ENCODE measurements at places on chromosomes 16 and 17.
A peak's percentile ranks its signal among the peaks of the same experiment; 100 is the strongest.

DNA sequence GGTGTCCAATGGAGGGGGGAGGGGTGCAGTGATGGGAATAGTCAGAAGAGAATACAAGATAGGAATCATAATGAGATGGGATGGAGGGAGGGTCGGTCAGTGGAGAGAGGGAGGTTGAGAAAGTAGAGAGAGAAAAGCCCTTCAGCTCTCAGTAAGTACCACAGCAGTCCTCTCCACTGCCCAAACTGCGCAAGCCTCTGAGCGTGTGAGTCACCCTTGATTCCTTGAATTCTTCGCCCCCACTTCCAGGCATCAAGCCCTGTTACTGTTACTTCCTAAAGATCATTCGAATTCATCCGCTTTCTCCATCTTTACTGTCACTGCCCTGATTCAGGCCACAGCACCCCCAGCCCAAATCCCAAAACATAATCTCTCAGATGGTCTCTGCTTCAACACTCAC, 2.5 kb downstream of the GUCY2D start:
- no peak for DNase-seq

DNA sequence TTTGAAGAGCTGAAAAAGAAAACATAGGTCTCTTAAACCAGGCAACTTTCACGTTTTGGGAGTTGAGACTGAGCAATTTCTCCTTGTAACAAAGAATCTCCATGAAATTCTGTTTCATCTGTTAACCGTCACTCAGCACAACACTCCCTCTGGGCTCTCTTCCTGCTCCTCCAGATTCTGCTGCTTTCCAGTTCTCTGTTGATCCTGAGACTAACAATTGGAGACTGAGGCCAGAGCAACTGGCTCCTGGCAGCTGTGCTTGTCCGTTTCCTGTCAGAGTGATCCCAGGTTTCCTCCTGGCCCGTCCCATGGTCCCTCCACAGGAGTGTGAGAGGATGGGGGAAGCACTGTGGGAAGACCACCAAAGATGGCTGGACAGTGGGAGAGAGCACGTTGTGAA, 32.5 kb downstream of the IST1 start:
- no peak for DNase-seq

DNA sequence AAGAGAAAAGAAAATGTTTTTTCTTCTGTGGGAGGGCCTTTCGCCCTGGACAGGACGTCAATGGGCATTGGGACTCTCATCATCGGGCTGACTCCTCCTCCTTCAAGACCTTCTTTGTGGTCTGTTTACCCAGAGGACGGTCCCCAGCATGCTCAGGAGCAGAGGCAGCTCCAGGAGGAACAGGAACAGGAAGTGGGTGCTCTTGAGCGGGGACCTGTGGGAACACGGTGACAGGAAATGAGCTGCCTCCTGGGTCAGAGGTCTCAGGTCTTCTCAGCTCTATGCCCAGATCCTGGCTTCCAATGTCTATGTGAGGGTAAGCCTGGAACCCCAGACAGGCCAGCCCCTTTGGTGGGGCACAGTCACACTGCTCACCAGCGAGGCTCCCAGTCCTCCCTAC, 12.2 kb downstream of the CD300LD start:
- no peak for DNase-seq

- no peak for DNase-seq
Measured at GRCh38 chr17:57852092-57852954, 2.5 kb upstream of the MRPS23 start.

DNA sequence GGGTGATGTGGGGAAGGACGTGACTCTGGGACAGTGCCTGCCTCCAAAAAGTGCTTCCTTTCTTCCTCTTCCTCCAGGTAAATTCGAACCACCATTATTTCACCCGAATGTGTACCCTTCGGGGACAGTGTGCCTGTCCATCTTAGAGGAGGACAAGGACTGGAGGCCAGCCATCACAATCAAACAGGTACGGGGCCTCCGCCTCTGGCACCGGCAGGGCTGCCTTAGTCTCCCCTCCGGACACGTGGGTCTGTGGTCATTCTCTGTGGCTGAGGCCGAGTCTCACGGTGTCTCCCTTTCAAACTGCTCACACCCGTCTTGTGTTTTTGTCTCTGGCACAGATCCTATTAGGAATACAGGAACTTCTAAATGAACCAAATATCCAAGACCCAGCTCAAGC, 10.7 kb downstream of the UBE2I start:
- DNase-seq, result no peak

DNA sequence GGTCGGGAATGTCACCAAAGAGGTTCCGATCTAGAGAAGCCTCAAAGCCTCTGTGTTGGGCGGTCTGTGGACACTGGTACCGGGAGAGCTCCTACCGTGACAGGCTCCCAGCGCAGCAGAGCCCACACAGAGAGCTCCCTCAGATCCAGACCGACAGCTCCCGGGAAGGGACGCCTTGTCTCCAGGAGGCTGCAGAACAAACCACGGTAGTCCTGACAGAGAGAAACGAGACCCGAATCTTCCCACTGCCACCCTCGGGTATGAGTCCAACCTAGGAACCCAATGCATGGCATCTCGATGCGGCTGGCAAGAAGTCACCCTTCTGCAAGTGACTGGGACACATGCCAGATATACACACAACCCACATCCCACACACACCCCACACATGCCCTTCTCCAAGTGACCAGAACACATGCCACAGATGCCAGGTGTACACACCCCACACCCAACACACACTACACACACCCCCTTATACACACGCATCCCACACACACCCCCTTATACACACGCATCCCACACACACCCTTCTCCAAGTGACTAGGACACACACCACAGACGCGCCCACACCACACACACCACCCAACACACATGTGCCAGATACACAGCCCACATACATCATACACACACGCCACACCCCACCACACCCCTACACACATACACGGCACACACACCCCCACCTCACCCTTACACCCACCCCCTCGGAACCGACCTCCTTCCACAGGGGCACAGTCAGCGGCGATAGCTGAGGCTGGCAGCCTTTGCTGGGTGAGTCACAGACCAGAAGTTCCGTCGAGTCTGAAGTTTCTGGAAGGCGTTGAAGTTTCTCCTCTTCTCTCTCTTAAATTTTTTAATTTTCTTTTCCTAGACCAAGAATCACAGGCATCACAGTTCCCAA, 15.9 kb upstream of the CYTH1 start:
- peak; percentile 38 for DNase-seq

DNA sequence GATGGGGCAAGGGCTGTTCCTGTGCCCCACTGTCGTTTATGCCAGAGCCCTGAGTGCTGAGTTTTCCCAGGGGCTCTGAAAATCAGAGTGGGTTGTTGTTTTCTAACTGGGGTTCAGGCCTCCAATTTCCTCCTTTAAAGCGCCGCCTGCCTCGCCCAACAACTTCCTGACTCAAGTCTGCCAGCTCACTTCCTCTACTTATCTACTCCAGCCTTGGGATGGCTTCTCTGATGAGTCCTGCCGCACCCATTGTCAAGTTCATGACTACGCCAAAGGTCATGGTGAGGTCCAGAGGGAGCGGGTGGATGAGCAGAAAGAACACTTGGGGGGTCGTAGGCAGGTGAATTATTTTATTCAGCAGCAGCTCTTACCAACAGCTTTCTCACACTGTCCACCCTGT, 104.7 kb downstream of the UTP18 start:
- DNase-seq, result no peak

GRCh38 chr16:14109077-14109775, 38.1 kb downstream of the MRTFB start:
- DNase-seq, result no peak

DNA sequence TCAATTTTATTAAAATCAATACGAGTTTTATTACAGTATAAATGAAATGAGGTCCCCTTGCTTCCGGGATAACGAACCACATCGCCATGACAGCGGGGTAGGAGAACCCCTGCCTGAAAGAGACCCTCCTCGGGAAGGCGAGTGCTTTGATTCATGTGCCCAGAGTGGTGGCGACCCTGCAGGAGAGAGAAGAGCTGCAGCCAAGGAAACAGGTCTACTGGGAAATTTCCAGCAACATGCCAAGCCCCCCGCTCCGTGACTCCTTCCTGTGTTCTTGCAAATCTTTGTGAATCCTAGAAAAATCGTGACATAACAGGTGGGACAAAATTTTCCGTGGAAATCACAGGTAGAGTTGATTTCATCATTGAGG, 162.5 kb downstream of the WSCD1 start:
- no peak for DNase-seq

DNA sequence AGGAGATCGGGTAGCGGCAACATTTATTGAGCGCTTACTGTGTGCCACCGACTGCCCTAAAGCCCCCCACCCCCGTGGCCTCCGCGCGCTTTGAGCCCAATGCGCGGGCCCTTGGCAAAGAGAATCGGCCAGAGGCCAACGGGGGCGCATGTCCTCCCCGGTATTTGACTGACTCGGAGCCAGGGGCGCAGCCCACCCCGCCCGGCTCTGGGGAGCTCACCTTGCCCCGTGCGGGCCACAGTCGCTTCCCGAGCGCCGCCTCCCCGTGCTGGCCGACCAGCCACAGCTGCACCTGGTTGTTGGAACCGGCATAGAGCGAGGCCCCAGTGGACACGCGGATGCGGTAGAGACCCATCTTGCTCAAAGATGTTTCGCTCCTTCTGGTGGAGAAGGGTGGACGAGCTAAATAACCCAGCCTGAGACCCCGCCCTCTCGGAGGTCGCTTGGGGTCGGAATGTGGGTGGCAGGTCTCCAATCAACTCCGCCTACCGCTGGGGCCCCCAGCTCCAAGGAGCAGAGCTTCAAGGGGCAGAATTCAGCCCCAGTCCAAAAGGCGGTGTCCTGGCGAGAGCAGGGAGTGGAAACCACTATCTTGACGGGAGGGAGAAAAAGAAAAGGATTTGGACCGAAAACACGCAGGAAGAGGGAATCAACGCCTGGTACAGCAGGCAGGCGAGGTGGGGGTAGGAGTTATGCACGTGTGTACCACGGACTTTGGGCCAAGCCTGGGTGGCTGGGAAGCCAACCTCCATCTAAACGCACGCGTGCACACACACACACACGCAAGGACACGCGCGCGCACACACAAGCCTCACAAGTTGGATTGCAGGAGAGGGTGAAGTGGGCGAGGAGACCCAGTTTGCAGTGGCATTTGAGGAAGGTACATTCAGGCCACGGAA, at the start of gene ALOX15:
Gene ALOX15, minus strand, starts transcription at position 382 of the 899 bp plus-strand sequence. Its CDS starts 27 bp downstream, at position 355.
- DNase-seq, result no peak
